PC-9 (cell line): ENCODE measurements at places on chromosomes 11 and 22. TPM values are rescaled to one million over a fixed set of nuclear protein-coding genes. Genes with fewer than 3 reads are reported as not detected.

TBX1 gene
- total RNA-seq: 0.74 and 2.4 TPM in 2 replicates

GRCh38 chr11:46978005-46978491, 41.5 kb downstream of the CSTPP1 start:
- H3K27me3 ChIP-seq: no peaks in the 10 kb centered on the region
- DNase-seq: peak; percentile 56
- no peak overlapping the region for H3K4me3 ChIP-seq
- H3K4me1 ChIP-seq: peaks cover 14% of the 10 kb centered on the region; the same call in 1 of the 2 replicates
- H3K27ac ChIP-seq: no peak overlapping the region

- no peaks in the 10 kb centered on the region for H3K36me3 ChIP-seq
- no peak overlapping the region for H3K4me3 ChIP-seq
- no peaks in the 10 kb centered on the region for H3K27me3 ChIP-seq
These were observed 63.2 kb upstream of the RRAS2 start for GRCh38 chr11:14422052-14422813.

NXPE4 gene
- total RNA-seq: not detected in 2 replicates

- no peak for DNase-seq
- H3K36me3 ChIP-seq: no peaks in the 10 kb centered on the region
- H3K4me1 ChIP-seq: peaks cover 3% of the 10 kb centered on the region
- no peak overlapping the region for H3K4me3 ChIP-seq
These were observed 6.6 kb downstream of the HOATZ start for GRCh38 chr11:111521135-111521534.

DNA sequence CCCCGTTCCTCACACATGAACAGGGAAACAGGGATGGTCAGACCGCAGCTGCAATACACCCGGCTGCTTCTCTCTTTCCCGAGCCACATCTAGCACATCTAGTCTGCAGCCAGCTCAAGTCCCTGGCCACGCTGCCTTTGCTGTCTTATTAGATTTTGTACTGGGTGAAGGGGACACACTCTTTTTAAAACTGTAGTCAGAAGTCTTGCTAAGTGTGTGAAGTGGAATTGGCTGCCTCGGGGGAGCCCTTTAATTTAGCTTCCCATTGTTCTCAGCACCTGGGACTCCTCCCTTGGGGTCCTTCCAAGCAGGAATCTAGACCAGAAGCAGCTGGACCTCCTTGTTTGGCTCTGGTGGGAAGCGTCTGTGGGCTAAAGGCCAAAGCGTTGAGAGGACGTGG, 420.0 kb downstream of the CTTN start:
- no peaks in the 10 kb centered on the region for H3K27me3 ChIP-seq
- no peak for DNase-seq
- H3K4me3 ChIP-seq: no peak overlapping the region
- no peak overlapping the region for H3K27ac ChIP-seq

GLYATL1 gene
- not detected in 2 replicates for total RNA-seq

TIMP3 gene
- total RNA-seq: 79.8 and 89.3 TPM in 2 replicates

GAL gene
- 3.9 and 12.8 TPM in 2 replicates for total RNA-seq

DNA sequence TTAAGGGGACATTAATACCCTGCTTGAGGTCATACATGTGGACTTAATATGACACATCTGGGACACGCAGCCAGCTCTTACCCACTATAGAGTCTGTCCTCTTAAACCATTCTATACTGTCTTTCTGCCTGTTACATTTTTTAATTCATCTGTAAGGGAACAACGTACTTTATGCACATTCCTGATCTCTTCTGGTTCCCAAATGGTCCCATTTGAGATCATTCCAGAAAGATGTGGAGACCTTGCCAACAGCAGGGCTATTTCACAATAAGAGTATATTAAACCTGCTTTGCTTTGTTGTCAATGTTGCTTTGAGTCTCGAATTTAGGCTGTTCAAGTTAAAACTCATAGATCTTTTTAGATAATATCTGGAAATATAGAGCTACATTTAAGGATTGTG, 332.2 kb upstream of the RAG2 start:
- no peak overlapping the region for H3K4me3 ChIP-seq
- H3K4me1 ChIP-seq: no peaks in the 10 kb centered on the region
- DNase-seq: no peak
- H3K27ac ChIP-seq: no peak overlapping the region

PRAME gene
- not detected in 2 replicates for total RNA-seq

GRCh38 chr11:36750349-36750748, 152.3 kb upstream of the RAG2 start:
- H3K27me3 ChIP-seq: peaks cover 30% of the 10 kb centered on the region
- no peaks in the 10 kb centered on the region for H3K4me1 ChIP-seq
- no peak for DNase-seq
- no peak overlapping the region for H3K4me3 ChIP-seq
- no peaks in the 10 kb centered on the region for H3K36me3 ChIP-seq

- H3K36me3 ChIP-seq: no peaks in the 10 kb centered on the region
- no peaks in the 10 kb centered on the region for H3K27me3 ChIP-seq
- H3K4me1 ChIP-seq: peaks cover 23% of the 10 kb centered on the region
- DNase-seq: no peak
- no peak overlapping the region for H3K27ac ChIP-seq
These were observed 2.6 kb downstream of the ESAM start for GRCh38 chr11:124759266-124760204.
